Activated naive CD4-positive, alpha-beta T cell treated with anti-CD3 and anti-CD28 coated beads for 36 hours (primary cell): ENCODE measurements at places on chromosomes 7 and 10.

DNA sequence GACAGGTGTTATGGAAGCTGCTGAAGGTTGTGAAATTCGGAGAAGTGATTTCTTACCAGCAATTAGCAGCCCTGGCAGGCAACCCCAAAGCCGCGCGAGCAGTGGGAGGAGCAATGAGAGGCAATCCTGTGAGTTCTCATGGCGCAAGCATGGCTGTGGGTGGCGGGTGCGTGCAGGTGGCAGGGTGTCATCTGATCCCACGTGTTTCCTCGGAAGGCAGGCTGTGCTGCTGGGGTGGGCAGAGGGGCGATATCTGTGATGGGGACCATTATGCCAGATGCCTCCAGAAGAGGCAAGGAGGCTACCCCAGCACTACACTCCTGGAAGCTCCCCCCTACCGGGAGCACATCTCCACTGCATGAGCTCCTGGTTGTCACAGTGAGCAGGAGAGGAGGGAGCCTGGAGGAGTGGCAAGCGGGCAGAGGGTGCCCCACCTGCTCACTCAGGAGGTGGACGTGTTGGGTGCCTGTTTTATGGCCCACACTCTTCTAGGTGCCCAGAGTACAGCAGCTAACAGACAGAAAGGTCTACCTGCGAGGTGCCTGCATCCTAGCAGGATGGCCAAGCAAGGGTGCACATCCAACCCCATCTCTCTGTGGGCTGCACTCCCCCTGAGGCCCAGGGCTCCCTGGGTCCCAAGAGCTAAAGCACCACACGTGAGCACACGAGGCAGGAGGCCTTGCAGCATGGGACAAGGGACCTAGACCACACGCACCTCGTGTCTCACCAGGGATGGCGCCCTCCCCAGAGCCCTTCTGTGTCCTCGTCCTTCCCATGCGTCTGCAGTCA lies 204.7 kb downstream of the EBF3 start:
- no peak for DNase-seq

DNA sequence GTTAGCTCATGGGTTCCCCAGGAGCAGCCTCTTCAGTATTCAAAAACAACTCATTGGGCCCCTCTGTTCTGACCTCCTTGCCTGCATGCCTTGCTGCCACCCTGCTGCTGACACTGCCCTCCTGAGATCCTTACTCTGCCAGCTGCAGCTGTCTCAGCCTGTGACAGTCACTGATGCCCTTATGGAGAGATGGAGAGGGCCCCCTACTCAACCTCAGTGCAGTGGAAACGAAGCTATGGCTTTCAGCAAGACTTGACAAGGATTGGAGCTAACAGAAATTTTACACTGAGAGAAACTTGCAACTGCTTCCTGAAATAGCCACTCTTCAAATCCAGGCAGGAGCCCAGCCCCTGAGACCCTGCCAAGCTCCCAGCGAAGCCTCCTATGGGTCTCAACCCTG lies 678.3 kb upstream of the C7orf33 start:
- DNase-seq = no peak

- DNase-seq = no peak
These were observed 58.5 kb downstream of the OGDH start for GRCh38 chr7:44664780-44665461.

GRCh38 chr7:86644282-86645224 lies 844 bp downstream of the GRM3 start:
- no peak for DNase-seq

DNA sequence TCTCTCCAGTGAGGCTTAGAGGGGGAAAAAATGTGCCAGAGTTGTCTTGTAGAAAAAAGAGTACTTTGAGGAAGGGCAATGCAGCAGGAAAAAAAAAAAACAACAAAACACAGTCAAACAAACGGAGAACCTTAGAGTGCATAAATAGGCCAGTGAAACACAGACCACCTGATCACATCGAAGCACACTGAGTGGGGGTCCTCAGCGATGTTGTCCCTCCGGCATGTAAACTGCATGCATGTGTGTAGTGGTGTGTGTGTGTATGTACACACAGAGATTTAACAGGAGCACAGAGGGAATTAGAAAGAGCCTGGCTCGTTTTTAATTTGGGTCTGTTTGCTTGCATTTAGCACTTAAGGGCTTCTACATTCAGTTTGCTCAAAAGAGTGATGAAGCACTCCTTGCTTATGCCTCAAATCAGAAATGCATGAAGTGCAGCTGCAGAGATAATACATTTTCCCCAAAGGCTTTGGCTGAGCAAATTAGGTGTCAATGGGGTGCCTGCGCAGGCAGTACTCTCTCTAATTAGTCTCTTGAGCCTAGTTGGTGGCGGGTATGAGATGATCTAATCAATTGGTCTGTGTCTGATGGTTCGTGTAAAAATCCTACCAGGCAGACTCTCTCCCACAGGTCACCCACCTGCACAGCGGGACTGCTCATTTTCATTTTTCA lies 62.7 kb upstream of the FZD1 start:
- DNase-seq = no peak

- no peak for DNase-seq
These were observed 48.4 kb upstream of the PODXL start for GRCh38 chr7:131604841-131605279.

- no peak for DNase-seq
These were observed 171.7 kb upstream of the CELF2 start for GRCh38 chr10:10845826-10846503.

DNA sequence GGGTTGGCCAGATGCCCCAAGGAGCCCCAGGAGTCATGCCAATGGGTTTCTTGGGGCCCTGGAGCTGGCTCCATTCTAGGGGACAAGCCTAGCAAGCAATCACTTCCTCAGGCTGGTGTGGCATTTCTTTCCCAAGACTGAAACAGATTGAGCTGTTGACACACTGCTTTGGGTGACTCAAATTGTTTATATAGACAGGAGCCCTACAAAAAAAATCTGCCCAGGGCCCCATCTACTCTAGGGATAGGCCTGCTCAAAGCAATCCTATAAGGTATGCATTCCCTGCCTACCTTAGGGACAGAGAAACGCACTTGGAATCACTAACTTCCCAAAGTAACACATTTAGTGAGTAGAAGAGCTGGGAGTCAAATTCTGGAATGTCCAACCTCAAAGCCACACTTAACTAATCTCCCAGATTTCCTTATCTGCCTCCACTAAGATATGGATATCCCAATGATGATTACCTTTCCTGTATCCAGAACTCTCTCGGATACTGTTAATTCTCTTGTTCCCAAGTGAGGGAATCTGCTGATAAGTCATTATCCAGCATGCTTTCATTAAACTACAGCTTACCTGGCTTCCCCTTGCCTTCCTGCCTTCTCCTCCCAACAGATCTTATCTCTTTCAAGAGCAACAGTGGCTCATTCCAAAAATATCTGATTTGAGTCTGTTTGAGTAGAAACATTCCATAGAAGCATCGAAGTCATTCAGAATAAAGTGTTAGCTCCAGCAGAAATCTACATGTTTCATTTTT lies 3.1 kb downstream of the ABLIM1 start:
- no peak for DNase-seq

- peak; percentile 57 for DNase-seq
These were observed 303.5 kb downstream of the OTUD1 start for GRCh38 chr10:23742368-23742767.

- no peak for DNase-seq
These were observed 2.5 kb upstream of the MLXIPL start for GRCh38 chr7:73626814-73627213.

GRCh38 chr10:67669978-67670377 lies 26.0 kb downstream of the CTNNA3 start:
- DNase-seq = no peak

DNA sequence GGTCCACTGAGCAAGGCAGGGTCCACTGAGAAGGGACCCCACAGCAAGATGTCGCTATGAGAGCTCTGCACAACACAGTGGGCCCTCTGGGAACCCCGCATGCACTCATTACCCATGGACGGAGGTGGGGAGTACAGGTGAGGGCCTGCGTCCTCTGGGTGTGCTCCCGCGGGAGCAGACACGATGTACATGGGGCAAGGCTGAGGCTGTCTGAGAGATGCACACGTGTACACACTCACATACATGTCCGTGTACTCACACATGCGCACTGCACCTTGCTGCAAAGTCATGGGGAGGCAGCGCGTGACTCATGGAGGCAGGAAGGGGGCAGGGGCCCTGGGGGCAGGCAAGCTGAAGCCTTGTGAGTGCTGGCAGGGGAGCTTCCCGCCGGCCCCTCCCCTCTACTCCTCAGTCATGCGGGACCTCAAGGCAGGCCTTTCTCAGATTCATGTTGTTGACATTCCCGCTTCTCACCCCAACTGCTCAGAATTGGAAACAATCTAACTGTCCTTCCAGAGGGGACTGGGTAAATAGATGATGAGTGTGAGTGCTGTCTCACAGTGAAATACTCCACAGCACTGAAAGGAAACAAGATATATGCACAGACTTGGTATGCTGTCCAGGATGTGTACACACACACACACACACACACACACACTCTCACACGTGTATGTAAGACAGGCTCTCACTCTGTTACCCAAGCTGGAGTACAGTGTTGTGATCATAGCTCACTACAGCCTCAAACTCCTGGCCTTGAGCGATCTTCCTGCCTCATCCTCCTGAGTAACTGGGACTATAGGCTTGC lies 40.0 kb downstream of the GOLGA7B start:
- peak; percentile 54 for DNase-seq

- peak; percentile 65 for DNase-seq
These were observed 85.0 kb downstream of the PRKCQ start for GRCh38 chr10:6494936-6495592.

DNA sequence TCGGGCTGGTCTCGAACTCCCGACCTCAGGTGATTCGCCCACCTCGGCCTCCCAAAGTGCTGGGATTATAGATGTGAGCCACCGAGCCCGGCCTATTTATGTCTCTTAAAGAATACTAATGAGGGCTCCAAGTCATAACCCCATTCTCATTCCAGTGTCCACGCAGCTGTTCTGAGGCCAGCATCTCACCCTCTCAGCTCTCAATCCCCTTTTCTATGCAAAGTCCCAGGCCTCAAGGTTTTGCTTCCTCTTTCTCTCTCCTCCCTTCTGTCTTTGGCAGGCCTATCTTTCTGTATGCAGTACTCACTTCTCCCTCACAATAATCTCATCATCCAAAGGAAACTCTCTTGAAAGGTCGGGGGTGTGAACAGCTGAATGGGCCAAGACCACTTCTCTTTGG lies 28.0 kb upstream of the VSIR start:
- DNase-seq = no peak

GRCh38 chr7:141991140-141991539 lies 4.5 kb upstream of the MGAM start:
- DNase-seq = no peak

DNA sequence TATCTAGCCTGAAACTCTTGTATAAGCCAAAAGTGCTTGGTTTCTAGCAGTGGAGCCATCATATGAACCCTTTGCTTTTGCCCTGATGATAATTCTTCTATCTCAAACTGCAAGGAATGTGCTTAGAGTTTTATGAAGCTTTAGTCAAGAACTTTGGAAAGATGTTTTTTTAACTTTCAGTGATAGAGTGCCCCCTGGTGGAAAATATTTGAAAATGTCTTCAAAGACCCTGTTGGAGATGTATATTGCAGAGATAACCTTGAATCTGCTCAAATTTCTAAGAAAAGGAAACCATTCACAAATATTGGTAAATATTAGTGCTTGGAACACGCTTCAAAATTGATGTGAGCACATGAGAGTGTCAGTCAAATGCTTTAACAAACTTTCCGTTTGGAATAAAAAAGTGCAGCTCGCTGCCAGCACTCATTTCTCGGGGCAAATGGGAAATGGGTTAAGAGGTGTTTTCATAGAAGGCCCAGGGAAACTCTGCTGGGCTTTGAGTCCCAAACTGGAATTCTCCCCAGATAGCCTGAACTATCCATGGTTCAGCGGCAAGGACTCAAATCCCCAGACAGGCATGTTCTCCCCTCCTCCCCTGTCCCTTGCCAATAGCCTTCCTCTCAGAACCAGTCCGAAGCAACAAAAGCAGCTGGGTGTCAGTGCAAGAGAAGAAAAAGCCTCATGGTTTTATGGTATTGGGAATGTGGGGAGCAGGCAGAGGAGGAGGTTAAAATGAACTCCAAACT lies 129.3 kb downstream of the MYOF start:
- DNase-seq = no peak

DNA sequence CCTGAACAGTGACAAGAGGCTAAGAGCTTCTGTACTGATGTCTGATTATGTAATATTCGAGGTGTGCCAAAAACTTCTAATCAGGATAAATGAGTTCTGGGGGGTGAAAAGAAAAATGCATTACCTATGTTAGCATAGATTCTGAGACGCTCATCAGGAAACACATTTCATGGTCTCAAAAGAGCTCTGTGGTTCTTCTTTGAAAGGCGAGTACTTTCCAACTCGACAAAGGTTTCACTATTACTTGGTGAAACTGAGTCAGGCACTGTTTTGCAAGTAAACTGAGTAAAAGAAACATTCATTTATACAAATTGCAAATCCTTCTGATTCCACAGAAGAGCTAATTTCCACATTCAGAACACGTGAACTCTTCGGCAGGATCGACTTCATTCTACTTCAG lies 523.2 kb downstream of the GATA3 start:
- DNase-seq = peak; percentile 33

DNA sequence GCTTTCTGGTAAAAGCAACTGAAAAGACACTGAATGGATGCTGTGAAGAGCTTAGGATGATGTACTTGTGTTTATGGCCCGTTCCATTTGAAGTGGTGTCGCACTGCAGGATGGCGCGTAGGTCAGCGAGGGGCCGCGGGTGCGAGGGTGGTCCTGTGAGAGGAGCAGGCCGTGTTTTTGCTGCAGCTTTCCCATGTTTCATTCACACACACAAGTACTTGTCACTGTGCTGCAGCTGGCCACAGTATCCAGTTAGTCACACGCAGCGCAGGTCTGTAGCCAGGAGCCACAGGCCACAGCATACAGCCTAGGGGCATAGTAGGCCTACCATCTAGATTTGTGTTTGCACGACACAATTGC lies 23.2 kb downstream of the WIPI2 start:
- no peak for DNase-seq

DNA sequence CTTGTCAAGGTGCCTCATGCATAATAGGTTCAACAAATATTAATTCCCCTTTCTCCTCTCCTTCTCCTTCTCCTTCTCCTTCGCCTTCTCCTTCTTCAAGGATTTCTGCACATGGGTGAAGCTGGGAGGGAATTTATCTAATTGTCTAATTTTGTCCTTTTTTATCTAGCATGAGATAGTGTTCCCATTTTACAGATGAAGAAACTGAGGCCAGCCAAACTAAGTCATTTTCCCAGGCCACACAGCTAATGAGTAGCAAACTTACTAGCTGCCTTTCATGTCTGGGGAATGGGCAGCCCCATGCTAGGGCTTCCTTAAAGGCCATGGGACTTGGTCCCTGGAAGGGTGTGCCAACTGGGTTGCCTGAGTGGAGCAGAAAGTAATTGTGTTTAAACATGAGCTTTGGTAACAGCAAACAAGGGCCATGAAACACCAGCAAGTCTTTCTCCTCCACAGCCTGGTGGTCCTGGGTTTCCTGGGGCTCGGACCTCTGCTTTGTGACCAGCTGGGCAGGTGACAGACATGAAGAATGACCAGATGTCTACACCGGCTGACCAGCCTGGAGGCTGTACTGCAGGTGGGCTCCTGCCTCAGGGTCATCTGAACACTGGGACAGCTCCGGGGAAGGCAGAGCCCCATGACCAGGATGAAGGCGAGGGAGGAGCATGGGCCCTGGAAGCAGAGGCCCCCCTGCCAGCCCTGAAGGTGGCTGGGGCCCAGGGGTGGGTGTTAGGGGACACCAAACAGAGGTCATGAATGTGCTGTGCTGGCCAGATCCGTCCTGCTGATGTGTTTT lies 138.0 kb downstream of the PTPN20 start:
- no peak for DNase-seq
